ENCODE measurements at places on chromosomes 1 and 21.

GRCh38 chr1:117820694-117821381, 108.6 kb downstream of the GDAP2 start:
- no peak for DNase-seq

DNA sequence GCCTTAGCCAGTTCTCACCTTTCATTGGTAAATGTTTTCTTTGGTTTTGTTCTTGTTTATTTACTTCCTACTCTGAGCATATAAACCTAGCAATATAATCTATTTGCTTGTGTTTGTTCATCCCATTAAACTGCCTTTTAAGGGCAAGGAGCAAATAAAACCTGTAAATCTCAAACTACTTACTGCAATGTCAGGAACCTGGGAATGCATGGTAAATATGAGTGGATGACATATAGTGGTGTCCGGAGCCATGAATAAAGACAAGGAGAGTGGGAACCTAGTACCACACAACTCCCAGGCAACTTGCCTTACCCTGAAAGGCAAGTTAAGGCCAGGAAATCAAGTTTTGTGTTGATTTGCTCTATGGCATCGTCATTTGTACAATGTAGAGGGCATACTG, 1133.7 kb upstream of the NCAM2 start:
- no peak for DNase-seq

- no peak for DNase-seq
Observed at GRCh38 chr1:57696043-57696442, 272.2 kb upstream of the DAB1 start.

DNA sequence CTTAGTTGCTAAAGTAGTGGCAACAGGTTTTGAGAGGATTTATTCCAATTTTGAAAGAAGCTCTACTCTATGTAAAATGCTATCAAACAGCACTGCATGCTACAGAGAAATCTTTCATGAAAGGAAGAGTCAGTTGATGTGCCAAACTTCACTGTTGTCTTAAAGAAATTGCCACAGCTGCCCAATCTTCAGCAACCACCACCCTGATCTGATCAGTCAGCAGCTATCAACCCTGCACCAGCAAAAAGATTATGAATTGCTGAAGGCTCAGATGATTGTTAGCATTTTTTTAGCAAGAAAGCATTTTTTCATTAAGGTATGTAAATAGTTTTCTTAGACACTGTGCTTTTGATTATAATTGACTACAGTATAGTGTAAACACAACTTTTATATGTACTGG, 49.6 kb downstream of the SLC9C2 start:
- DNase-seq: no peak

- peak; percentile 15 for DNase-seq
Observed at GRCh38 chr1:201309416-201309815, 26.1 kb downstream of the PKP1 start.
